ENCODE measurements at places on chromosomes 7 and 10.

DNA sequence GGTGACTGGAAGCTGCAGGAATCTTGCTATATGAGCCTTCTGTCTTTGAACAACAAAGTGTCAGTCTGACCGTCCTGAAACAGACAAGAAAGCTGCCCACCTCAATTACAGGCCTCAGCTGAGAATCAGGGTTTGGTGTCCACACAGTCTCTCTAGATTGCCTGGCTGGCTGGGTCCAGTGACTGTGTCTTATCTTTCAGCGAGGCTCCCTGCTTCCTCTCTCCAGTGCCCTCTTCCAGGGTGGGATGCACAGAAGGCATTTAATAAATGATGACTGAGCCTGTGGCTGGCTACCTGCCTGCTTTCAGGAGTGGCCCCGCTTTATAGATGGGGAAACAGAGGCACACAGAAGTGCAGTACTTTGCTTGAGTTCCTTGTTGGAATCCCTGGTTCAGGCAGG, 27.4 kb downstream of the FGF8 start:
- DNase-seq: no peak

DNA sequence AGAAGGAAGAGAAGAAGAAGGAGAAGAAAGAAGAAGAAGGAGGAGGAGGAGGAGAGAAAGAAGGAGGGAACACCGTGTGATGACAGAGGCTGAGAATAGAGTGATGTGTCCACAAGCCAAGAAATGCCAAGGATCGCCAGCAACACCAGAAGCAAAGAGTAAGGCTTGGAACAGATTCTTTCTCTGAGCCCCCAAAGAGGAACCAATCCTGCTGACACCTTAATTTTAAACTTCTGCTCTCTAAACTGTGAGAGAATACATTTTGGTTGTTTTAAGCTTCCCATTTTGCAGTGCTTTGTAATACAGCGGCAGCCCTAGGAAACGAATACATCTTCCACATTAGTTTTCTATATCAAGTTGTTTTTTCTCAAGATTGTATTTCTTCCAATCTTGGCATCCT, 13.9 kb upstream of the WNT8B start:
- no peak for DNase-seq

DNA sequence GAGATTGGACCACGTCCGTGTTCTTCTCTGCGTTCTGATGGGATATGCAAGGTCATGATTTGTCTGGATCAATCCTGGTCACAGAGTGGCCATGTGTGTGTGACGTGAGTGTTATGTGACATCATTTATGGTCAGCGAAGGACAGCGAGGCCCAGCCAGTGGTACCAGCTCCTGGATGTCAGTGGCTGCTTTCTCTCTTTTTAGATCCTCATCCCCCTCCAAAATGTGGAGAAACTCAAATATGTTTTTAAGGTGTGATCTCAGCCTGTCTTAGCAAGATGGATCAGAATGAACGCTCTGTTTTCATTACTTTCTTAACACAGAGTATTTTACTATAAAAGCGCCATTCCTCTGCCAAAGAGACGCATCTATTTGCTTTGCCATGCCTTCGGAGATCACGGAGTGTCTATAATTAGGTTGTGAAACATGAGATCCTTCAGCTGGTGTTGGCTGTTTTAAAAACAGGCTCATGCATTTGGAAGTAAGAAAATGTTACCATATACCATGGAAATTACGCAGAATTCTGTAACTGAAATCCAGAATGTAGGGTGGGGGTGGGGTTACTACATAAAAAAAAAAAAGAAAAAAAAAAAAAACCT, 245.5 kb upstream of the TCERG1L start:
- no peak for DNase-seq

DNA sequence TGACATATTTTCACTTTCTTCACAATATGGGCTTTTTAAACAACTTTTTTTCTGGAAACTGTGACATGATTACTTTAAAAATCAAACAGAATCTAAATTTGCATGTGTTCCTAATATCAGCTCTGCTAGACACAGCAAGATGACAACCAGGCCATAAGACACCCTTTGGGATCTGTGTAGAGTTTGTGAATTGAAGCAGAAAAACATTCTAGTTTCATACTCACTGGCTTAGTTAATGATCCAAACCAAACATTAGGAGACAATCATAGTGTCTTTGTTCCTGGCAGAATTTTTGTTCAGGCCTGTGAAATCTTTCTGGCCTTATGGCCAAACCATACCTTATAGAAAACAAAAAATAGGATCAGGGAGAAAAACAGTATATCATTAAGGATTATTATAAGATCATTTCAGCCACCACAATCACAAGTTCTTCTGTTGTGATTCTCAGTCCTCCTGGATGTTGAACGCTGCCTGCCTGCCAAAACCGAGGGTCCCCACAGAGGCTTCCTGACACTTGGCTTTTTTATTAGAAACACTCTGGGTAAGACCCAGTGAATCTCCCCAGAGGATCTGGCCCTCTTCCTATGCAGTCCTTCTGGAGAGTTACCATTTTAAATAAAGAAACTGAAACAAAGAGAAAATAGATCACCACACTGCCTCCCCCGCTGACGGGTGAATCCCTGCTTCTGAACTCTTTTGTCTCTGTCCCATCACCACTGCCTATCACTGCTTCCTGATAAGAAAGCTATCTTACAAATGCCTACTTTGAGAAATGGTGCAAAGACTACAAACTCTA, 79.2 kb upstream of the PPP1R3C start:
- no peak for DNase-seq

- DNase-seq: no peak
These were observed 160.9 kb downstream of the REEP3 start for GRCh38 chr10:63681993-63682697.

DNA sequence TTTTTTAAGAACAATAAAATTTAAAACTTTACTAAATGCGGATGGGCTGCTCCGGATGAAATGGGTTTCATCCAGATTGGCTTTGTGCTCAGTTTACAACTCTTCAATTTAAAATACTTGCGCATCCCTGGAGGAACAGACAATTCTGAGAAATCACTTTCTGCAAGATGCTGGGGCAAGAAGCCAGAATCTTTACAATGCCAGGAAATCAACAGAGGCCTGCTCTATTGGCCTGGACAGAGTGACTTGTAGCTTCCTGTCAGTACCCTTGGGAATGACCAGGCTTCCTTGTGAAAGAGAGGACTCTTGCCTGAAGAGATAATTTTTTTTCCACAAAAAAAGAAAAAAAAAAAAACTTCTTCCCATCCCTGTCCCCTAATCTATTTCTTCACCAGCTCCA, 3.9 kb upstream of the FAM13C start:
- no peak for DNase-seq

DNA sequence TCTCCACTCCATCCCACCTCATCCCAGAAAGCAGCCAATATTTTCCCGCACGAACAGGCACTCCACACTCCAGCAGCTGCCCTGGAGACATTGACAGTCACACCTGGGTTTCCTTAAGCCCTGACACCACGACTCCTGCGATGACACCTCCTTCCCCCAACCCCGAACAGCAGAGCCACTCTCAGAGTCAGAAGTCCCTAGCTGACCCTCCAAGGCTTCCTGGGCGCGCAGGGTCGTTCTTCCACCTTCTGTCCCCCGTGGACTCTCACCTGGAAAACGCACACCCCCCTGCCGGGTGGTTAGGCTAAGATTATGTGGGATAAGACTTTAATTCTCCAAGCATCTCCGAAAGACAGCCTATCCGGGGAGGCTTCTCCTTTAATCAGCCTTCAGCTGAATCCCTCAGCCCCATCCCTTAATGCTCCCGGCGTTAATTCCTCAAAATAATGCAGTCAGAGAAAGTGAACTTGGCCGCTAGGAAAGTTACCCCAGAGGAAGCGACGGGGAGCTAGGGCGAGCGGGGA, 1.1 kb downstream of the DENND11 start:
- DNase-seq: no peak

- DNase-seq: no peak
These were observed 17.1 kb upstream of the C10orf67 start for GRCh38 chr10:23361665-23362064.

DNA sequence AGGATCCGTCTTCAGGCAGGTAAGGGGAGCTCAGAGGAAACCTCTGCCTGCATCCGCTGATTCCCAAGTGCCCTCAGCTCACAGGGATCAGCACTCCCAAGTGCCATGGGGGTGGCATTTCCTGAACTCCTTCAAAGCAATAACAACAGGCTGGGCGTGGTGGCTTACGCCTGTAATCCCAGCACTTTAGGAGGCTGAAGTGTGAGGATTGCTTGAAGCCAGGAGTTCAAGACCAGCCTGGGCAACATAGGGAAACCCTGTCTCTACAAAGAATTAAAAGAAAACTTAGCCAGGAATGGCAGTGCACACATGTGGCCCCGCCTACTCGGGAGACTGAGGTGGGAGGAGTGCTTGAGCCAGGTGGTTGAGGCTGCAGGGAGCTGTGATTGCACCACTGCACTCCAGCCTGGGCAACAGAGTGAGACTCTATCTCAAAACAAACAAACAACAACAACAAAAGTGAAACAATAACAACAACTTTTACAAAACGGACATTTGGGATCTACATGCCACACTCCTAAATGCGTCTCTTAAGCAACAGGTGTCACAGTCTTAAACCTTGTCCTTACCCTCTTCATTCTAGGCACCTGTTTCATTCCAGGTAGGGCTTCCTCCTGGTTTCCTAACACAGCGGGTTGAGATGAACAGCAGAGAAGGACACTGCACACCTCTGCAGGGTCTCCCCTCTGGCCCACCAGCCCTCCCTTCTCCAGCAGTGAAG, 73.8 kb downstream of the PAXIP1 start:
- DNase-seq: no peak

- no peak for DNase-seq
These were observed 28.6 kb upstream of the RASGEF1A start for GRCh38 chr10:43295436-43295835.

- no peak for DNase-seq
These were observed 265.9 kb upstream of the MKLN1 start for GRCh38 chr7:131061818-131062217.

DNA sequence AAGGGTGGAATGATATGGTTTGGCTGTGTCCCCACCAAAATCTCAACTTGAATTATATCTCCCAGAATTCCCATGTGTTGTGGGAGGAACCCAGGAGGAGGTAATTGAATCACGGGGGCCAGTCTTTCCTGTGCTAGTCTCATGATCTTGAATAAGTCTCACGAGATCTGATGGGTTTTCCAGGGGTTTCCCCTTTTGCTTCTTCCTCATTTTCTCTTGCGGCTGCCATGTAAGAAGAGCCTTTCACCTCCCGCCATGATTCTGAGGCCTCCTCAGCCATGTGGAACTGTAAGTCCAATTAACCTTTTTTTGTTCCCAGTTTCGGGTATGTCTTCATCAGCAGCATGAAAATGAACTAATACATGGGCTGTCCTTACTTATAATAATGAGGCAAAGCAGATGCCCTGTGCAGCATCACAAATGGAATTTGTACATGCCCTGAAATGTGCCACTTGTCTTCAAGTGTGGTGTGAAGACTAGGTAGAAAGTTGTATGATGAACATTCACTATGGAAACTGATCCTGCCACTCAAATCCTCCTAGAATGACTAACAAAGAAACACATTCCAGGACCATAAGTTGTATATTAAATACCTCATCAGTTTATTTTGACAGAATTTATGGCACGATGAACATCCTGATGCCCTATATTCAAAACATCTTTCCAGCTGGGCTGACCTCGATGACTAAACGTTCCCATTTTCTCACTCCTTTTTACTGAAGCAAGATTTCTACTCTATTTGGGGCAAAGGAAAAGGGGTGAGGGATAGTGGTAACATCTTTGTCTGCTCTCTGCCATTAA, 122.8 kb upstream of the CTTNBP2 start:
- no peak for DNase-seq

GRCh38 chr7:19269301-19269700, 124.1 kb upstream of the FERD3L start:
- DNase-seq: no peak

- no peak for DNase-seq
These were observed 43.2 kb downstream of the BTRC start for GRCh38 chr10:101397140-101397539.

DNA sequence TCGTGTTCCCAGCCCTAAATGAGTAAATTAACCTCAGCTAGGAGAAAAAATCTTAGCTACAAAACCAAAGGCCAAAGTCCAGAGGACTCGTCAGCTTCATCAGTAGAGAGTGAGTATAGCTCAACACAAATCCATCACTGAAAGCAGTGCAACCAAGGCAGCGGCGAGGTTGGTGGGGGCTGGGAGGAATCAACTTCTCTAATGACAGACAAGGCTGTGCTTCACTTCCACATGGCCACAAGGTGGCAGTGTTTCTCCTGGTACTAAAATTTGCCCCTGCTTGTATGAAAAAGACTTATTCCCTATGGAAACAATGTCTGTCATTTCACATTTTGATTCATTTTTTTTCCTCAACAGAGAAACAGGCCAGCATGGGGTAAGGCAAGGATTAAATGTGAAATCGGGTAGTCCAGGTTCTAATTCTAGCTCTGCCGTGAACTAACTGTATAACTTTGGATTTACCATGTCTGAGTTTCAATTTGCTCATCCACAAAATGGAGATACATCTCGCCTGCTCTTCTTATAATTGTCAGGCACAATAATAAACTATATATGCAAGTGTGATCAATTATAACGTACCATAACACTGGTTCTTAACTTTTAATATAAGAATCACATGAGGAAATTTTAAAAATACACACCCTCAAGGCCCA, 39.3 kb downstream of the FAS start:
- peak; percentile 22 for DNase-seq

DNA sequence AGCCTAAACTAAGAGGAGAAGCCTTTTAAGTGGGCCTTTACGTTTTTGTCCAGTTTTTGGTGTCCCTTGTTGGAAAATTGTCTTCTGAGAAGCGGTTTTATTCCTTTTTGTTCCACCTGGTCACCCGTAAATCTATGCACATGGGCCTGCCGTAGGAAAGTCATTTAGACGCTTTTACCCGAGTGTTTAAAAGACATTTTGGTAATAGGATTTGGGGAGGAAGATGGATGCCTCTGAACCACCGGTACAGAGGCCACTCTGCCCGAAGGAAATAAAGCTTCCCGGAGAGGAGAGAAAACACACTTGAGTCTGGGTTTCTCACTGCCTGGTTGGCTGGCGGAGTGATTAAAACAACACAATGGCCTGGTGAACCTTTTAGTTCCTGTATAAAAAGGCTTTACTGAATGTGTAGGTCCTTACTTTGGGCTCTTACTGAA, 760 bp downstream of the THNSL1 start:
- no peak for DNase-seq

DNA sequence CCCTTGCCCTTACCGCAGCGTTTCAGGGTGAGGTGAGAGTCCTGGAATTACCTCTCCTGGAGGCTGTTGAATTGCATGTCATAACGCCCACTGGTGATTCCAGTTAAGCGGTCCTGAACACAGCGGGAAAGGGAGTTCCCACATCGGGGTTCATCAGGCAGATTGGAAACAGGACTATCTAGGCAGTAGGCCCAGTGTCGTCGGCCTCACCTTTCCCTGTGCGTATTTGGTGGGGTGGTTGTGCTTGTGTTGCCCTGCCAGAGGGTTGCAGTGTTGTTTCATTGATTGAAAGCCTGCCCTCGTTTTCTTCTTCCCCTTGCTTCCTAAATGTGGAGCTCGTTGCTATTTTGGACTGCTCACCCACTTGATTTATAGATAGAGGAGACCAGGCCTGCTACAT, 10.6 kb upstream of the SUN1 start:
- DNase-seq: no peak

All from activated T-helper 1 cell treated with anti-CD3 and anti-CD28 coated beads, Interleukin-2, amount 50 U/mL, for 16 hours (primary cell).